ENCODE measurements at places on chromosomes 3 and 15.

DNA sequence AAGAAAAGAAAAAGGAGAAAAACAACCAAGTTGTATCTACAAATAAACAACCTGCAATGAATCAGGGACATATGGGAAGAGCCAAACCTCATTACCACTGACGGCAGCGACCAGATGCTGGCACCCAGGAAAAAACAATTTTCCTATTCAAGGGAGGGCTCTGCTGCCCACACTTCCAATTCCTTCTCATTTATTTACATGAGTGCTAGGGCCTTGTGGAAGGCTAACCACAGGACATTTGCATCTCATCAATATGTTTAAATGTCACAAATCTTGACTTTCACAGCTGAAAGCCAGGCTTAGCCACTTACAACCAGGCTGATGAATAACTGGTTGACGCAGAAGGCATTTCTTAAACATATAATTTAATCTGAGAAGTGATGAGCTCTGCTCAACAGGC, 36.0 kb downstream of the RFTN1 start:
- DNase-seq = no peak

DNA sequence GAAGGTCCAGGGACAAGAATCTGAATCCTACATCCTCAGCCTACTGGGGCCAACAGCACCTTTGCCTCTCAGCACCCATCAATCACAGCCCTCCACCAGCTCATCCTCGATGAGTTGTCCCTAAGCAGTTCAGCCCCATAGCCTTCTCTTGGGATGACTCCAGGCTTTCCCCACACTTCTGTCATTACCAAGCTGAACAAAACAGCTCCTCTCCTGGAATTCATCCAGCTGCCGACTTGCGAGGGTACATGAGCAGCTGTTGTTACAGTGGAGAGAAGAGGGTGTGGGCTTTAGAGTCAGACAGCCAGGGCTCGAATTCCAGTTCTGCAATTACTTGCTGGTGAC, 69.0 kb upstream of the THBS1 start:
- no peak for DNase-seq

DNA sequence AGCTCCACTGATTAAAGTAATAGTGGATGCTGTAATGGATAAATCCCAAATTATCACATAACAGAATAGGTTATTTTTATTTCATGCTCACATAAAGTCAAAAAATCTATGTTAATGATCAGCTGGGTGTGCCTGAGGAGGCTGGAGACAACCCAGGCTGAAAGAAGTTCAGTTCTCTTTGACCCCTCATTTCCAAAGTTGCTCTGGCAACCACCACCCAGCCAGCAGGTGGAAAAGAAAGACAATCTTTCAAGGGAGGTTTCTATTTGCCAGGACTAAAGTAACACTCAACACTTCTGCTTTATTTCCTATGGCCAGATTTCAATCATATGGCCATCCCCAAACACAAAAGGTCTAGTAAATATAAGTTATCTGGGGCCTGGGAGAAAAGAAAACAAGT, 48.8 kb upstream of the ANKRD28 start:
- no peak for DNase-seq

GRCh38 chr3:194869482-194870169, 183.9 kb downstream of the FAM43A start:
- DNase-seq = no peak

DNA sequence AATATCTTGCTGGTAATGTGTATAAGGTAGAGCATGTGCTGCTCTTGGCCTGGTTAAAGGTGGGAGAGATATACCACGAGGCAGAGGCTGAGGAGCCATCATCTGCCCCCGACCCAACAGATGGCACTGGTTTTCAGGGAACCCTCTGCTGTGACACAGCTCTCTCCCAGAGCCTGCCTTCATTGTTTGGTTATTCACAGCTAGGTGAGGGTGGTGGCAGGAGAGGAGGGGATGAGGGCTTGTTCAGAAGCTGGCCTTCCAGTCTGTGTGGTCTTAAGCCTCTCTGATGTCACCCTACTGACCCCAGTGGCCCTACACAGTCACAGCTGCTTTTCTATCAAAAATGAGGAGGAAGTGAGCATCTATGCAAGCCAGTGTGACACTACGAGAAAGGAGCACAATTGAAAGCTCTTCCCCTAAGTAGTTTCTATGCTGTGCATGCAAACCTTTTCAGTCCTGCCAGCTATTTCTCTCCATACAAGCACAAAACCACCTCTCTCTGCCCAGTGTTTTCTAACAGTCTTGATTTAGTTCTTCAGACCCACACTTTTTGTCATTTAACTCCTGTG, 258.4 kb upstream of the AGTR1 start:
- DNase-seq = no peak

DNA sequence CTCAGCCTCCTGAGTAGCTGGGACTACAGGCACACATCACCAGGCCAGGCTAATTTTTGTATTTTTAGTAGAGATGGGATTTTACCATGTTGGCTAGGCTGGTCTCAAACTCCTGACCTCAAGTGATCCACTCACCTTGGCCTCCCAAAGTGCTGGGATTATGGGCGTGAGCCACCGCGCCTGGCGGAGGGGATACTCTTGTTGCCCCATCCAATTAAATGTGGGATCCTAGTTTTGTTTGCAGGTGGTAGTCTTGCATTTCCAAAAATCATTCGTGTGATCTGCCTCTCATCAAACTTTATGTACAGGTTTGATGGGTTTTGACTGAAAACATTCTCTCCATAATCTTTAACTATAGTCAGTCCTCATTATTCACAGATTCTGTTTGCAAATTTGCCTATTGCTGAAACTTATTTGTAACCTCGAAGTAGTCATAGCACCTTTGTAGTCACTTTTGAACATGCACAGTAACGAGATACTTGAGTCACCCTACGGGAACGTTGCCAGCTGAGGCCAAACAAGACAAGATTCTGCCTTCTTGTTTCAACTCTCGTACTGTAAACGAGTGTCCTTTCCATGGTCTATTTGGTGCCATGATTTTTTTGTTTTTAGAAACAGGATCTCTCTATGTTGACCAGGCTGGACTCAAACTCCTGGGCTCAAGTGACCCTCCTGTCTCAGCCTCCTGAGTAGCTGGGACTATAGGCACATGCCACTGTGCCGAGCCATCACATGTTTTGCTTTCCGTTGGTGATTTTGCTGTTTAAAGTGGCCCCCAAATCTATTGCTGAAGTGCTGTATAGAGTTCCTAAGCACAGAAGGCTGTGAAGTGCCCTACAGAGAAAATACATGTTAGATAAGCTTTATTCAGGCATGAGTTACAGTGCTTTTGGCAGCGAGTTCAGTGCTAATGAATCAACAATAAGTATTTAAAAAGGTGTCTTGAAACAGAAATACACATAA, 8.1 kb upstream of the MAPK6 start:
- DNase-seq = no peak

- no peak for DNase-seq
Measured at GRCh38 chr15:85527895-85528294, 147.5 kb downstream of the AKAP13 start.

DNA sequence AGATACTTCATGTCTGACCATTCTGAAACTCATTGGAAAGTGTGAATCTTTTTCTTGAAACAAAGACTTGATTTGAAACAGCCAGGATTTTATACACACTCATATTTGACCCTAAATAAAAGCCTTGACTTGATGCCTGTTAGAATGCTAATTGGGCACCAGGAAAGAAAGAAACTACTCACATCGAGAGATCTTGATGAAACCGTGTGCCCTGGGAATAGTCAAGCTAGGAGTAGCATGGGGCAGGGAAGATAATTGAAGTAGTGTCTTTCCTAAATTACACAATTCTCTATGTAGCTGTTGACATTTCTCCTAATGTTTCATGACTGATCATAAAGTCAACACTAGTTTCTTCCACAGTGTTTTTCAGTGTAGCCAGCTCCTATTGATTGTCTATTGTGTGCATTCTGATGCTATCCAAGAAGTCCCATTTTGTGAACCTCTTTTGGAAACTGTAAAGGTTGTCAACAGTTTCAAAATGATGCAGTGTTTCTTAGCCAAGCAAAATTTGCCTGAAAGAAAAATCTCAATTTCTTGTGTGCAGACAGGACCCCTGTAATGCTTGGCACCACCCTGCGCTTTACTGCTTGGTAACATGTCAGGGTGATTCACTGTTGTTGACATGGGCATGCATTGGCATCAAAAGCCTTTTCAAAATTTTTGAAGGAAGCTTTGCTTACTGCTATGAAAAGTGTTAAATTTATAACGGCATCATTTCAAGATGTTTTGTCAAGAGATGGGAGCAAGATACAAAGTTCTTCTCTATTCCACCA, 52.5 kb upstream of the OTOL1 start:
- DNase-seq = no peak

DNA sequence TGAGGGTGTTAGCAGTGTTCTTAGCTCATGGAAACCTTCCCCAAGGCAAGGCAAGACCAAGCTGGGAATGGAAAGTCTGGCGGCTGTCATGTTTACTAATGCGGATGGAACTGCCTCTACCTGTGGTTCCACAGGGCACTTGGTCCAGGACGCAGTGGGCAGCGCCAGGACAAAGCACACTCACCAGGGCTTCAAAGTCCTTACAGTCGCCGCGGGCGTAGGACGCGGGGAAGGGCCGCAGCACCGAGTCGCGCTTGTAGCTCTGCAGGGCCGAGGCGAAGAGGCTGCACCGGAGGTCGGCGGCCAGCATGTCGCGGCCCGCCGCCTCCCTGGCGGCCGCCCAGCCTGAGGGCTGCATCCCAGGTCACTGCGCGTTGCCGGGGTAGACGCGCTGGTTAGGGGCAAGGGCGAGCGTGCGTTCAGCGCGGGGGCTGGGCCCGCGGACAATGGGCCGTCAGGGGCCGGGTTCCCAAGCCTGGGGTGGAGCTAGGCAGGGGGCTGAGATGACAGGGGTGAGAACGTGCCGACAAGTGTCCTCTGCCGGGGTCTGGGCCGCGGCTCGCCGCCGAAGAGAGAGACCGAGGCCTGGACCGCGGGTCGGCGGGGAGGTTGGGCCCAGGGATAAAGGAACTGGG, 497 bp downstream of the PARP16 start:
- DNase-seq = no peak

- DNase-seq = no peak
Measured at GRCh38 chr3:34323517-34323916, 525.1 kb downstream of the PDCD6IP start.

DNA sequence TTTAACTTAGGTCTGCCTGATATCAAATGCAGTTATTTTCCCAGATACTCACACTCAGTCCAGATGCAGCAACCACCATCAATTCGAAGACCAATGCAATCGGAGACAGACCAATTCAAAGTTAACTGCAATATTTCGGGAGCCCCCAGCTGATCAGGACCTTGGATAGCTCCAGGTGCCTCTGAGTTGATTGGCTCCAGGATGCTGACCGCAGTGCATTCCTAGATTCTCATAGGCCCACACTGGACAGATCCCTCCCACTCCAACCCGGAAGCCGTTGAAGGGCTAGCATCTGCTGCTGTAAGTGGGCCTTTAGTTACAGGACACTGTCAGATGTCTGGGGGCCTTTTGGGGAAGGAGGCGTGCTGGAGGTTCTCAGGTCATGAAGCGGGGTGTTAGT, 89.5 kb upstream of the ATP2B2 start:
- no peak for DNase-seq

GRCh38 chr3:31908391-31909097, 72.5 kb downstream of the OSBPL10 start:
- no peak for DNase-seq

DNA sequence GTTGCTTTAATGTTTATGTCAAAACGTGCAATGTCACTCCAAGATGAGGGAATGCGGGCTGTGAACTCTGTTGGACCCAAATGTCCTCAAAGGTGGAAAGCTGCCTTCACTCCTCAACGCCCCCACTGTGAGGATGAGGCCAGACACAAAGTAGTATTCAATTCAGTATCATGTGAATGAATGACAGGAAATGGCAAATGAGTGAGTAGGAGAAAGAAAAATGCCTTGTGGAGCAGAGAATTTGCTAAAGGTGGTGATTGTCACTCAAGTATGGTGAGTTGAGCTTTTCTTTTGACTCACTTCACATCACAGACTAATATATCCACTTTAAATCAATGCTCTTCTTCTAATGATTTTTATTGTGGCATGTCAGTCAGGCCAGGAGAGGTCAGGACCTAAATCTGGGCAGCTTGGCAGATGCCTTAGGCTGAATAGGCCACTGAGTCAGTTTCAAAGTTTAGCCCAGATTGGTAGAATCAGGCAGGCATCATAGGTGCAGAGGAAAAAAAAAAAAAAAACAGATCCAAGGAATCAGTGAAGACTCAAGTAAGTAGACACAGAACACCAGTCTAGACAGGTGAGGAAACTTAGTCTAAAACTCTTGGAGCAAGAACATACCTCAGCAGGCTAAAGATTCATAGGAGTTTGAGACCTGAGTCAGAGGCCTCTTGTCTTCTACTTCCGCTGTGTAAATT, 71.0 kb upstream of the ZBED2 start:
- DNase-seq = no peak

GRCh38 chr3:183192650-183193300, 30.2 kb upstream of the LAMP3 start:
- DNase-seq = no peak

DNA sequence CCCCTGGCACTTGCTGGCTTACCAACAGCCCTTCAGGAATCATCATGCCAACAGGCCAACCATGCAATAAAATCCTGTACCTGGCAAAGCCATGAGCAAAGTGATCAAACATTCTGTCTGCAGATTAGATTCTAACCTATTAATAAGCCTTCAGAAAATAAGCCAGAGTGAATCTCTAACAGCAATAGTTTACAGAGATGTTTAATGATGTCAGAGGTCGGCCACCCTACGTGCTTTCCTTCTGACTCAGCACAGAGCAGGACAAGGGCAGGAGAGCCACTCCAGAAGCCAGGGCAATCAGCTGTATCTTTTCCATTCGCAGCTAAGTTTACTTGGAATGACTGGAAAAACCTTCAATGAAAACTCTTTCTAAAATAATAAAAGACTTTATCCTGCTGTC, 13.1 kb downstream of the COL8A1 start:
- DNase-seq = no peak

- no peak for DNase-seq
Measured at GRCh38 chr3:77256584-77257503, 216.9 kb downstream of the ROBO2 start.

GRCh38 chr3:38117163-38117716, 19.7 kb downstream of the ACAA1 start:
- no peak for DNase-seq

DNA sequence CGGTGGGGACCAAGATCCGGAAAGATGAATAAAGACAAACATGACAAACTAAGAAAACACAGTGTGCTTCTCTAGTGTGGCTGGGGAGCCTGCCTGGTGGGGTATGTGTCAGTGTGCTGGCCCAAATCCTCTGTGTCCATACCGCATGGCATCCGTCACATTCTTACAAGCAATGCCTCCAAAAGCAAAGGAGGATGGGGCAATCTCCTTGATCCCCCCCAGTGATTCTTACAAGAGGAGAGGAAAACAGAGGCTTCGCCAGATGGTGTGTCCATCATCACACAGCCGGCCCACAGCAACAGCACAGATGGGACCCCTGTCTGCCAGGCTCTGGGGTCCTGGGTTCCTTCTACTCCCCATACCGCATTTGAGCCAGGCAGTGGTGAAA, 558 bp upstream of the IL17RC start:
- DNase-seq = no peak

- DNase-seq = no peak
Measured at GRCh38 chr15:26197719-26198118, 334.6 kb upstream of the ATP10A start.

- no peak for DNase-seq
Measured at GRCh38 chr15:62795700-62796695, 246.5 kb upstream of the TPM1 start.
